Panc1 (cell line): ENCODE measurements at places on chromosomes 2 and 18. TPM values are rescaled to one million over a fixed set of nuclear protein-coding genes. Genes with fewer than 3 reads are reported as not detected.

DNA sequence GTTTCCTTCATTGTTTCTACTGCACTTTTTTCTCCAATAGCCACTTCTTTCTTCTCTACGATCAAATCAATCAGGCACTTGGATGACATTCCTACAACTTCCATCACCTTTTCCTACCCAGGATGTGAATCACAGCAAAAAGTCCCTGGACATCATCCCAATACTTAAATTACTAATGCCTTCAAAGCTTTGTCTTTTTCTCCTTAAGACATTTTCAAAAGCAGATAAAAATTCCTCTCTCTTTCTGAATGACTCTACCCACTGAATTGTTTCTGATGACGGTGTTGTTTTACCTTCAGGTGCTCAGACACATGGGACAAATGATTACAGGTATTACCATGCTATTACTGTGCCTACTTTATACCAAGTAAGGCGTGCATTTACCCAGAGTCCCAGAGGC, 500.9 kb downstream of the FBXO15 start:
- DNase-seq = no peak
- no peaks in the 10 kb centered on the region for H3K4me1 ChIP-seq
- H3K4me3 ChIP-seq = no peak overlapping the region
- no peaks in the 10 kb centered on the region for H3K27me3 ChIP-seq
- H3K36me3 ChIP-seq = no peaks in the 10 kb centered on the region

Gene LRRTM1
- not detected for total RNA-seq

Gene NXPH2
- 5.4 TPM for total RNA-seq

- DNase-seq = no peak
- no peaks in the 10 kb centered on the region for H3K4me1 ChIP-seq
- H3K4me3 ChIP-seq = no peak overlapping the region
- H3K27ac ChIP-seq = no peak overlapping the region
Measured at GRCh38 chr2:7016148-7016547, 98.9 kb downstream of the RNF144A start.

Gene TIMM21
- 82.0 TPM for total RNA-seq

- DNase-seq = no peak
- no peak overlapping the region for H3K27ac ChIP-seq
- H3K4me3 ChIP-seq = no peak overlapping the region
- H3K36me3 ChIP-seq = no peaks in the 10 kb centered on the region
- H3K27me3 ChIP-seq = peaks cover 9% of the 10 kb centered on the region; the same call in 1 of the 2 replicates
Measured at GRCh38 chr2:502831-503230, 174.4 kb downstream of the TMEM18 start.

DNA sequence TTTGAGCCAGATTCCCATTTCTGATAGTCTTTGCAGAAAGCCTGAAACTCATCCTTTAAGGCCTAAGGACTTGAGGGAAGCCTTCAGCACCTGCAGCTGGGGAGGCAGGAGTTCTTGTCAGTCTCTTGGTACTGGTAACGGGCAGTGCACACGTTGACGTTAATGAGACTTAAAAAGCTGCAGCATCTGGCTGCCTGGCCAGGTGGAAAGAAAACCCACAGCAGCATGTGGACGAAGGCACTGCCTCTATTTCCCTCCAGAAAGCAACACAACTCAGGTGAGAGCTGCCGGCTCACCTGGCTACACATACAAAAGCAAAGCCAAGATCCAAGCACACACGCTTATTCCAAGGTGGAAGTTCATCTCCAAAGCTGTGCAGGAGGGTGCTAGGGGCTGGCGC, 178.8 kb downstream of the ANAPC1 start:
- DNase-seq = no peak
- H3K4me1 ChIP-seq = peaks cover 40% of the 10 kb centered on the region
- no peak overlapping the region for H3K4me3 ChIP-seq
- H3K27ac ChIP-seq = peak overlapping the region; percentile 83
- no peaks in the 10 kb centered on the region for H3K36me3 ChIP-seq

- H3K27me3 ChIP-seq = no peaks in the 10 kb centered on the region
- no peak overlapping the region for H3K27ac ChIP-seq
- no peaks in the 10 kb centered on the region for H3K4me1 ChIP-seq
Measured at GRCh38 chr18:36194600-36195315, 7.5 kb downstream of the MOCOS start.

DNA sequence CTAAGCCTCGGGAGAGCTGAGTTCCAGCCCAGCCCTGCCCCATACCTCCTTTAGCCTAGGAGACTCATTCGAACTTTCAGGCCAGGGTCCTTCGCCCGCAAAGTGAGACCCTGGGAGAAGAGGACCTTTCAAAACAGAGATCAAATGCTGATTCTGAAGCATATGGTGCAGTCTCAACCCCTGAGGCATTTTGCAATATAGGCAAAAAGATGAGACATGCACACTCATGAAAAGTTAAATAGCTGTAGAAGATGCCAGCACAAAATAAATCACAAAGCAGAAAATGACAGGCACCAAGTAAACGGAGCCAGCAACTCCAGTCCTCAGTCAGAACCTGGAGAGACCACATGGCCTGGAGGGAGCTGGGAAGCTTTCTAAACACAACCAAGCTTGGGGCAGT, 542.7 kb upstream of the RAB6C start:
- peaks cover 4% of the 10 kb centered on the region; the same call in 1 of the 2 replicates for H3K27me3 ChIP-seq
- no peaks in the 10 kb centered on the region for H3K4me1 ChIP-seq
- no peak overlapping the region for H3K4me3 ChIP-seq
- DNase-seq = no peak
- H3K27ac ChIP-seq = no peak overlapping the region

Gene CD226
- 0.95 TPM for total RNA-seq

DNA sequence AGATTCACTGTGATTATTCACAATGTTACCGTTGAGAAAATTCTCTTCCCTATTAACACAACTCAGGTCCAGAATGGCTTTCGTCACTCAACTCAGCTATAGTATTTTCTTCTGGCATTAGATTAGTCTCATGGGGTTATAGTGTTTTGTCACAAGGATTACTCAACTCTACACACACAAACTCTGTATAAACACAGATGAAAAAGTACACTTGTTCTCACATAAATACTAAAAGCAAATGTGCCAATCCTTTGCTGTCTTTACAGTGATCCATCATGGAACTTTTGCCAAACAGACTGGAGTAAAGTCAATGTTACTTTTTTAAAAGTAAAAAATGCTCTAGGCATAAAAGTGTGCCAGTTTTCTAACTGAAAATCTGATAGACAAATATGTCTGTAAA, 267.6 kb downstream of the RBM43 start:
- no peaks in the 10 kb centered on the region for H3K36me3 ChIP-seq
- H3K4me1 ChIP-seq = no peaks in the 10 kb centered on the region

- H3K27me3 ChIP-seq = no peaks in the 10 kb centered on the region
- H3K4me1 ChIP-seq = no peaks in the 10 kb centered on the region
- no peaks in the 10 kb centered on the region for H3K36me3 ChIP-seq
- no peak overlapping the region for H3K4me3 ChIP-seq
- H3K27ac ChIP-seq = no peak overlapping the region
Measured at GRCh38 chr2:144234542-144234871, 285.4 kb downstream of the ZEB2 start.

DNA sequence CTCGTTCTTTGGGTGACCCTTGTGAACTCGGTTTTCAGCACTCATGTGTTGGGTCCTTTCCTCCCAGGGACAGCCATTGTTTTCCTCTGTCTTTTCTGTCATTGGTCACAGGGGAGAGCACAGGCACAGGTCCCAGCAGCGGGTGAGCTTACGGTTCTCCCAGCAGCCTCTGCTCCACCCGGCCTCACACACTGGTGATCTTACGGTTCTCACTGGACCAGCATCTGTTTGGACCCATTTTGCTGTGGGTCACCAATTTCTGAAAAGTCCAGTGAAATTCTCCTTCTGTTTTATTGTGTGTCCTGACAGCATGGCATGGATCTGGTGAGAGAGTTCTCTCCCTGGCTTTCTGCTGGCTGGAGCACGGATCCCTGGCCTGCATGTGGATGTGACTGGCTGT, 49.8 kb upstream of the ANKRD62 start:
- no peaks in the 10 kb centered on the region for H3K4me1 ChIP-seq
- DNase-seq = no peak
- H3K27me3 ChIP-seq = no peaks in the 10 kb centered on the region
- no peak overlapping the region for H3K4me3 ChIP-seq
- no peak overlapping the region for H3K27ac ChIP-seq
- H3K36me3 ChIP-seq = no peaks in the 10 kb centered on the region

GRCh38 chr2:143933946-143934569, 585.9 kb downstream of the ZEB2 start:
- peaks cover 27% of the 10 kb centered on the region for H3K27me3 ChIP-seq
- H3K36me3 ChIP-seq = no peaks in the 10 kb centered on the region
- H3K4me3 ChIP-seq = no peak overlapping the region
- no peak overlapping the region for H3K27ac ChIP-seq
- DNase-seq = no peak

Gene SMYD5
- total RNA-seq = 37.6 TPM

GRCh38 chr2:143132355-143132754, 3.1 kb downstream of the ARHGAP15 start:
- H3K4me3 ChIP-seq = no peak overlapping the region
- H3K27ac ChIP-seq = no peak overlapping the region
- no peaks in the 10 kb centered on the region for H3K4me1 ChIP-seq
- no peaks in the 10 kb centered on the region for H3K36me3 ChIP-seq
- DNase-seq = no peak

Gene LINC00305
- total RNA-seq = not detected

DNA sequence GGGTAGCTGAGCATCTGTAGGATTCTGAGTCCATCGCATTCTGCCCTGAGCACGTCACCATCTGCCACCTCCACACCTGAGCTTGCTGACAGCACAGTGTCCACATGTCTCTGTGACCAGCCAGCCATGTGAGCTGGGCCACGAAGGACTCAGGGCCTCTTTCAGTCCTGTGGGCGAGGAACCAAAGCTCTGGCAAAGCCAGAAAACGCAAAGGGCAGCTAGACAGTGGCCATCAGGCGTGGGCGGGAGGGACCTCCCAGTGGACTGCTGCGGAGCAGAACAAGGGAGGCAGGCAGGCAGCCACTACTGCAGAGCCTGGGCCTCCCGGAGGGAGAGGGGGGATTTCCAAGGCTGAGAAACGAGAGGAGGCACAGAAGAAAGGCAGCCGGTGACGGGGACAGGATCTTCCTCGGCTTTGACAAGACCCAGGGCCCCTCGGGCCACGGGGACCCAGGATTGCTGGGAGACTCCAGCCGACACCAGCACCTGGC, 274.6 kb upstream of the SALL3 start:
- H3K36me3 ChIP-seq = no peaks in the 10 kb centered on the region
- H3K27me3 ChIP-seq = peaks cover 28% of the 10 kb centered on the region
- no peaks in the 10 kb centered on the region for H3K4me1 ChIP-seq
- no peak overlapping the region for H3K4me3 ChIP-seq
- DNase-seq = no peak
- no peak overlapping the region for H3K27ac ChIP-seq

Gene STON1
- 0.92 TPM for total RNA-seq

- H3K36me3 ChIP-seq = no peaks in the 10 kb centered on the region
- H3K4me1 ChIP-seq = no peaks in the 10 kb centered on the region
- no peak overlapping the region for H3K4me3 ChIP-seq
Measured at GRCh38 chr18:7568426-7568825, 1.3 kb downstream of the PTPRM start.

DNA sequence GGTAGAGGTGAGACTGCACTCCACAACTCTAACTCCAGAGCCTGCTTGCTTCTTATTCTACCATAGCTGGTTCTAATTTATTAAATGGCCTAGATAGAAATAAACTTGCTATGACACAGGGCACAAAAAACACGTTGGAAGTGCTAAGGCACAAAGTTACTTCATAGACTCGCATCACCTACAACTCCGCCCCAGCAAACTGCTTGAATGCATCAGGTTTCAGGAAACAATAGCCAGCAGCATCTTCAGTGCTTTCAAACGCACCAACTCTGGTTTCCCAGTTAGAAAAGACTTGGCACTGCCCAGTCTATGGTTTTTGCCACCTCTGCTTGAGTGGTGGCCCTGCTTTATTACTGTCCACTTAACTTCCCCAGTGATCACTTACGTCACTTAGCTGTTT, 142.6 kb downstream of the RIF1 start:
- no peak for DNase-seq
- H3K4me1 ChIP-seq = no peaks in the 10 kb centered on the region
- H3K27ac ChIP-seq = no peak overlapping the region
- H3K27me3 ChIP-seq = 0 out of 2 replicates have a peak, but pooled peaks cover 5% of the 10 kb centered on the region
- H3K36me3 ChIP-seq = no peaks in the 10 kb centered on the region

GRCh38 chr18:8705961-8706790, 820 bp downstream of the MTCL1 start:
- no peak for DNase-seq
- no peaks in the 10 kb centered on the region for H3K36me3 ChIP-seq
- no peaks in the 10 kb centered on the region for H3K27me3 ChIP-seq
- peak overlapping the region; percentile 80; the same call in 1 of the 2 replicates for H3K27ac ChIP-seq
- H3K4me1 ChIP-seq = peaks cover 25% of the 10 kb centered on the region

GRCh38 chr18:57570162-57570561, 16.3 kb downstream of the FECH start:
- H3K4me3 ChIP-seq = no peak overlapping the region
- H3K27ac ChIP-seq = no peak overlapping the region
- H3K36me3 ChIP-seq = peaks cover 2% of the 10 kb centered on the region; the same call in 1 of the 2 replicates
- H3K27me3 ChIP-seq = no peaks in the 10 kb centered on the region
- DNase-seq = no peak

DNA sequence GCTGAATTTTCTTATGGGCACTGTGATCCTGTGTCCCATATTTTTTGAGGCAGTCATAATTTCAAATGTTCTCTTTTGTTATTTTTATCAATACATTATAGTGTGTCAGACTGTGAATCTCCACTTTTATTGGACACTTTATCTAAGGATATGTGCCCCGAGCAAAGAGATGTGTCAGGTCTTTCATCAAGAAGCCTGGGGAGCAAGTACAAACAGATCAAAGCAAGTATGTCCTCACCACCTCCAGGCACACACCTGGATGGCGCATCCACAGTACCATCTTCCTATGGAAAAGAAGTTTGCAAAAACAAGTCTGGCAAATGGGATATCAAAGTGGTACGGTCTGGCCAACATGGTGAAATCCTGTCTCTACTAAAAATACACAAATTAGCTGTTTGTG, 81.0 kb upstream of the ZNF236 start:
- DNase-seq = no peak
- H3K27me3 ChIP-seq = no peaks in the 10 kb centered on the region
- no peak overlapping the region; the same call in 1 of the 2 replicates for H3K27ac ChIP-seq
- no peaks in the 10 kb centered on the region for H3K36me3 ChIP-seq

Gene EPB41L3
- 0.36 TPM for total RNA-seq

Gene DYNAP
- not detected for total RNA-seq
